ENCODE measurements at places on chromosomes 12 and 14.
A peak's percentile ranks its signal among the peaks of the same experiment; 100 is the strongest.

GRCh38 chr14:77991128-77991772, 178.9 kb upstream of the NRXN3 start:
- DNase-seq: peak; percentile 24

DNA sequence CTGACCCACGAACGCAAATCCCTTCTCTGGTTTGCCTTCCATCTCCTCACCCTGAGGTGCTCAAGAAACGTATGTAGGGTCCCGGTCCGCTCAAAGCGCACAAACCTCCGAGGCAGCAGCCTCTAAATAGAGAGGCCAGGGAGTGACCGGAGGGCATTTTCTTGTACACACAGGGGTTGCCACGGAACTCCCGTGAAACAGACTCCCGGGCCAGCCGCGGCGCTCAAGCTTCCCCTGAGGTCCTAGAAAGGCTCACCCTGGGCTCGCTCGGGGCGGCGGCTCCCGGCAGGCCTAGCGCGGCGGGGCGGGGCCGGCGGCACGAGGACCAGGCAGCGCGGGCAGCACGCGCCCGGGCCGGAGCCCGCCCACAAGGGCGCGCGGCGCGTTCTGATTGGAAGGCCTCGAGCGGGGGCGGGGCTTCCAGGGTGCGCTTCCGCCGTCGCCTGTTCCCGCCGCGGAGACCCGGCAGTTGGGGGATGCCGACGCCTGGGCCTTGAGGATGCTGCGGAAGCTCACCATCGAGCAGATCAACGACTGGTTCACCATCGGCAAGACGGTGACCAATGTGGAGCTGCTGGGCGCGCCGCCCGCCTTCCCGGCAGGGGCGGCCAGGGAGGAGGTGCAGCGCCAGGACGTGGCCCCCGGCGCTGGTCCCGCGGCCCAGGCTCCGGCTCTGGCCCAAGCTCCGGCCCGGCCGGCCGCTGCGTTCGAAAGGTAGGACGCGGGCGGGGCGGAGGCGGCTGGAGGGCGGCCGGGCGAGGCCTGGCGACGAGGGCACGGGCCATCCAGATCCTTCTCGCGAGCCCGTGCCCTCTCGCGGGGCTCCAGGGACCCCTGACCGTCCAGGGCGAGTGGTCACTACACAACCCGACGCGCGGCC, at the start of gene TDRD9:
TDRD9 (plus strand) TSS at position 446 of the 880 bp plus-strand sequence; CDS start at position 500, 54 bp downstream.
- no peak for DNase-seq

- peak; percentile 51 for DNase-seq
Measured at GRCh38 chr12:124764451-124764850, 99.2 kb downstream of the SCARB1 start.

GRCh38 chr12:104551-105081, 38.0 kb downstream of the IQSEC3 start:
- DNase-seq: peak; percentile 28

All from activated naive CD4-positive, alpha-beta T cell treated with anti-CD3 and anti-CD28 coated beads, Interleukin-2, amount 10 ng/mL, durations not matched to agents 7 days and 5 days (primary cell).